ENCODE measurements at places on chromosomes 12 and 14.

GRCh38 chr12:3336606-3337311 lies 154.2 kb upstream of the PRMT8 start:
- DNase-seq = no peak

DNA sequence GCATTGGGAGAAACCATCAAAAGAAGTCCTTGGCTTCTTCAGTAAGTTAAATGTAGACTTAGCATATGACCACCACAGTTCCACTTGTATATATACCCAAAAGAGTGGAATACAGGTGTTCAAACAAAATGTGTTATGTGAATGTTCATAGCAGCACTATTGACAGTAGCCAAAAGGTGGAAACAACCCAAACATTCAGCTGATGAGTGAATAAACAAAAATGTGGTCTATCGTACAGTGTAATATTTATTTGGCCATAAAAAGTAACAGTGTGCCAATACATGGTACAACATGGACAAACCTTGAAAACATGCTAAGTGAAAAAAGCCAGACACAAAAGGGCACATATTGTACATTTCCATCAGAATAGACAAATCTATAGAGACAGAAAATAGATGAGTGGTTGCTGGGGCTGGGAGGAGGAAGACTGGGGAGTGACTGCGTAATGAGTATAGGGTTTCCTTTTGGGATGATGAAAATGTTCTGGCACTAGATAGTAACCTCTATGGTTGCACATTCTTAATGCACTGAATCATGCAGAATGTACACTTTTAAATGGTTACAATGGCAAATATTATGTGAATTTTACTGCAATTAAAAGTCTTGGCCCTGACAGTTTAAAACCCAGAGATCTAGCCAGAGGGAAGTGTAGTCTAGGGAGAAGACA lies 5.5 kb downstream of the ERP29 start:
- DNase-seq = peak; percentile 13

- no peak for DNase-seq
These were observed 48.4 kb downstream of the GCH1 start for GRCh38 chr14:54854181-54854580.

- no peak for DNase-seq
These were observed 19.4 kb downstream of the TCTN2 start for GRCh38 chr12:123690191-123690840.

GRCh38 chr14:29763342-29763858 lies 164.2 kb downstream of the PRKD1 start:
- no peak for DNase-seq

- DNase-seq = no peak
These were observed 19.6 kb downstream of the CMKLR1 start for GRCh38 chr12:108319277-108320234.

GRCh38 chr12:75961878-75962277 lies 69.7 kb downstream of the PHLDA1 start:
- DNase-seq = no peak

- no peak for DNase-seq
These were observed 52.0 kb upstream of the PPP2R5C start for GRCh38 chr14:101709533-101709881.

DNA sequence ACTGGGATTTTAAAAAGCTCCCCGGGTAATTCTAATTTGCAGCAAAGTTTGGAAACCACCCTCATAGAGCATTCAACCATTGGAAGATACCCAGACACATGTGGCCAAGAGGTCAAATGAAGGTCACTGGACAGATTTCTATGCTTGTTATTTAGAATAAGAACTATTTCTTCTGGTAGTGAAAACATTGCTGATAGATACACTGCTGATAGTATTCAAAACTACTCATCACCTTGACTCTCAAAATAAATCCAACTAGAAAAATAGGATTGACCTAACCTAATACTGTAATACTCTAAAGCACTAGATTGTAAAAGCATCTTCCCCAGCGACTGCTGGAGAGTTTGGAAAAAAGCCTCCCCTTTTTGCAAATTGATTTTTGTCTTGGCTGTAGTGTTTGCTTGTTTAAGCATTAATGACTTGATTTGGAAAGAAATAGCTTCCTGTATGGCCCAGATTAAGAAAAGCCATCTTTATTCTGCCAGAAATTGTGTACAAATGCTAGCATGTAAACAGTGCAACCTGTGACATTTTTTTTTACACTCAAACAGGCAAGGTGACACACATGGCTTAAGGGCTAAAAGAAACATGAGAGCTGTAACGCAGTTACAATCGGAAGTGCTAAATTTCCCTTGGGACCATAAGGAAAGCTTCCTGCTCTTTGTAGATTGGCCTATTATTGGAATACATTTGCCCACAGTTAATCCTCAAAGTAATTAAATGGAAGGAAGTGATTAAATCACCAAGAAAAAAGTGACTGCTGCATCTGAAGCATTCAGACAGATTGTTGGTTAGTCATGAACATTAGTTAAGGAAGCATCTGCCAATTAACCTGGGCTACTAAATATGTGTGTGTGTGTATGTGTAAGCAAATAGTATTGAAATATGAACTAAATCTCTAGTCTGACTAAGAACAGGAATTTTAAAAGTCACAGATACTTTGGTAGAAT lies 356.5 kb upstream of the ATP2B1 start:
- no peak for DNase-seq

GRCh38 chr12:21257172-21257571 lies 77.5 kb downstream of the SLCO1A2 start:
- no peak for DNase-seq

DNA sequence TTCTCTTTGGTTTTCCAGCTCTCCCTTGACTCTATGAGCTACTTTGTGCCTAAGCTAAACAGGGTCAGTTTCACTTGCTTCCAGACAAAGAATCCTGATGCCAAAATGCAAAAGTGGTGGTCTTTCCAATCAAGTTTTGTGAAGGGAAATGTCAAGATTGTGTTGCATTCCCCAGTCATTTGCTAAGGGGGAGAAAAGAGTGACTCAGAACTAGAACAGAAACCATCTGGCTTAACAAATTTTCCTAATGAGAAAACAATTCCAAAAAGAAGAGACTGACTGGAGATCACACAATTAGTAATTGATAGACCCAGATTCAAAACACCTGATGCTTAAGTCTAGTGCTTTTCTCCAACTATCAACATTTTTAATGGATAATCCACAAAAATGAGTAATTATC lies 235.1 kb upstream of the DIO2 start:
- no peak for DNase-seq

DNA sequence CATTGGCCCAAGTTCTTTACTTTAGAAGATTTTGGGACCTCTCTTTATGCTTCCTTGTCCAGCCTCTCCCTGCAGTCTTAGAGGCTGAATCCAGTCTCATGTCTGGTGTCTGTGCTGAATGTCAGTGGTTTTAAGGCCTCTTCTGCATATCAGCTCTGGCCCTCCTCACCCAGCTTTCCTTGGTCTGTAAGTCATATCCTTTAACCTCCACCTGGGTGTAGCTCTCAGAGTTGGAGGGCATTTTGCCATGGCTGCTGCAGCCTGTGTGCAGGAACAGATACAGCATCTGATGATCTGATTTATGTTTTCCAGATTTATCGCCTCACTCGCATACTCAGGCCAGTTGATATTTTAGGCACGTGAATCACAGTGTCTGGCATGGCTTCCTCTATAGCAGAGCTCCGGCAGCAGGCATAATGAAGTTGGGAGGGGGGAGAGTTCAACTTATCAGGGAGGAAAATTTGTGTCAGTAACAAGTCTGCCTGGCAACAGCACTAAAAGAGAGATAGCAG lies 335.0 kb downstream of the PCNX1 start:
- no peak for DNase-seq

GRCh38 chr14:74084277-74085046 lies at the start of the genes ALDH6A1 and LIN52:
Gene ALDH6A1 (minus strand): TSS chr14:74084453. CDS start chr14:74084394, 59 bp downstream.
Gene LIN52 (plus strand): TSS chr14:74084956. CDS start chr14:74084975, 19 bp downstream.
- peak; percentile 99 for DNase-seq

GRCh38 chr12:109020796-109021380 lies at the start of gene SVOP:
Gene SVOP (minus strand): TSS chr12:109021068. CDS start chr12:109020868, 200 bp downstream.
- peak; percentile 40 for DNase-seq

- DNase-seq = no peak
These were observed 43.0 kb downstream of the MAP1LC3B2 start for GRCh38 chr12:116601933-116602810.

- no peak for DNase-seq
These were observed 18.7 kb downstream of the XRCC3 start for GRCh38 chr14:103696466-103697071.

GRCh38 chr12:124055066-124055465 lies 82.1 kb downstream of the ZNF664 start:
- DNase-seq = no peak

- DNase-seq = no peak
These were observed 31.3 kb downstream of the SLC38A1 start for GRCh38 chr12:46237371-46238045.

DNA sequence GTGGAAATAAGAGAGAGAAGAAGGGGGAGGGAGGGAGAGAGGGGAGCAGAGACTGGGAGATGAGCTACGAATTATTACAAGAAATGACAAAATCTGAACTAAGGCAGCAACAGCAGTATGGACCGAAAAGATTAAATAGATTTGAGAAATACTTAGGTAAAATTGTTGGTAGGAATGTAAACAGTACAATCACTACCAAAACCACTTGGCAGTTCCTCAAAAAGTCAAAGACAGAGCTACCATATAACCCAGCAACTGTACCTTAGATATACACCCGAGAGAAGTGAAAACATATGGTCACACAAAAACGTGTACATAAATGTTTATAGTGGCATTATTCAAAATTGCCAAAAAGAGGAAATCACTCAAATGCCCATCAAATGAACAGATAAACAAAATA lies 14.1 kb downstream of the KRAS start:
- DNase-seq = no peak

DNA sequence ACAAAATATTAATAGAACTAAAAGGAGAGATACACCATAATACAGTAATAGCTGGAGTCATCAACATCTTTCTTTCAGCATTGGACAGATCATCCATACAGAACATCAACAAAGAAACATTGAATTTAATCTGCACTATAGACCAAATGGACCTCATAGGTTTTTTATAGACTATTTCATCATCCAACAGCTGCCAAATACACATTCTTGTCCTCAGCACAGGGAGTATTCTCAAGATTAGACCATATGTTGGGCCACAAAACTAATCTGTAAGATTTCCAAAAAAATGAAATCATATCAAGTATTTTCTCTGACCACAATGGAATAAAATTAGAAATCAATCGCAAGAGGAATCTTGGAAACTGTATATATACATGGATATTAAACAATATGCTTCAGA lies 86.9 kb downstream of the FSCB start:
- no peak for DNase-seq

DNA sequence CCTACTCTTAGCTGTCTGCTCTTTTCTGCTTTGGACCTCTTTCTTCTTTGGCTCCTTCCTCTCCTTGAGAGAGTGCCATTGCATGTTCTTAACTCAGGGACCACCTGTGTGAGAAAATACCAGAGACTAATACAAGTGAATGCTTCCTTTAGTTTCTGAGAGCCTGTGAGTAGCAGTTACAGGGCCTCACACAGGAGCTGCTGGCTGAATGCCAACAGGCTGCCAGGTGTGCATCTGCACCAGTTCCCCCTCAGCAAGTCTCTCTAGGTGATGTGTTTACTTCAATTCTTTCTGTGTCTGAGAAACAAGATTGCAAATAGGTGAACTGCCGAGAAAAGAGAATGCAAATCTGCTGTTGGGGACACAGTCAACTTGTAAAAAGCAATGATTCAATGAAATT lies 108.2 kb downstream of the STXBP6 start:
- DNase-seq = no peak

DNA sequence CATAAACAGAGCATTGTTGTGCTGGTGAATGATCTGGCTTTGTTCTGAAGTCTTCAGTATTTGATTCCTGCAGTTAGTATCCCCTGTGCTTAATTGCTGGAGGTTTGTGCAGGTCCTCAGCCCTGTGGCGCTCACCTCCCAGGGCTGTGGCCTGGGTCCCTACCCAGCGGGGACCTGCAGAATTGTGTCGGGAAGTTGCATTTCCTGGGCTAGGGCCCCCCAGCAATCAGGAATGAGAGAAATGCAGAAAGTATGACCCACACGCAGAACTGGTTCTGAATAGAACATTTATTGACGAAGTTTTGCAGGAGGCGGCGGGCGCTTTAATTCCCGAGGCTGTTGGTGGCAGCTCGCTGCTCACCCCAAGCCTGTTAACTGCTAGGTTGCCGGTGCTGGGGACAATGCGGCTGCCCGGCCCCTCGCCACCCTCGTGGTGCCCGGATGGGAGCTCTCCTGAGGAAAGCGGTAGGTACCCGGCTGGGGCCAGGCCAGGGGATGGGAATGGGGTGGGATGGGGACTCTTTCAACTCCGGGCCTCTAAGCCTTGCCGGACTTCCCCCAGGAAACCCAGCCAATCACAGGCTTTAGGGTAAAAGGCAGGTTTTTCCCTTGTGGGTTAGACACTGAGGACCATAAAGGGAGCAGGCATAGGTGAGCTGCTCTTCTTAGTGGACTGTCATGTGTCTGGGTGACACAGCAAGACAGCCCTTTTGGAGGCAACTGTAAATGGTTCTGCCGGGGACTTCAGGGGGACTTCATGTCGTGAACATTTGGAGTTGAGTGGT lies 11.6 kb downstream of the PLEKHG3 start:
- DNase-seq = no peak

- DNase-seq = no peak
These were observed 29.5 kb downstream of the CCDC198 start for GRCh38 chr14:57464008-57464730.

GRCh38 chr12:53538209-53538689 lies 31.0 kb upstream of the NPFF start:
- DNase-seq = peak; percentile 68

DNA sequence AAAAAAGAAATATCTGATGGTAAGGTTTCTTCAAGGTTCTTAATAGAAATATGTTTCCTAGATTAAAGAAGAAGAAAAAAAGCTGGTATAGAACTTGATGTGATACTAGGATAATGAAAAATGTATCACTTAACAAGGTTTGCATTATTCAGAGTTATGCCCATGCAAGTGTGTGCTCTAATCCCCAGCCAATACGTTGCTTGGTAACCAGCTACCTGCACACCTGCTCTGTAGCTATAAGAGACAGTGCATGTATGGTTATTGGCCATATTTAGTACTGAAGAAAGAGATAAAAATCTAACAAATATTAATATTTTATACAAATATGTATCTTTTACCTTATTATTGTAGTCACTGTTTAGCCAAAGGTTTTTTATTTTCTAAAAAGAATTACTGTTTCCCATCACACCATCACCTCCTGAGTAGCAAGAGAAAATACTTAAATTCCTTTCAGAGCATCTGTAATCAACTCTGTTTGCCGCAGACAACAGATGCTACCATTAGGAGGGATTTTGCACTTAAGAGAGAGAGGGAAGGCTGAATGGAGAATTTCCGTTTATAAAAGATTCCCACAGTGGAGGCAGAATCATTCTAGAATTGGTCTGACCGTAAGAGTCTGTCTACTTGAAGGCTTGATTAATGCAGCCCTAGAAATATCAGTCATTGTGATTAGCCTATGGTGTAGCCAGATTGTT lies 115.6 kb downstream of the NEDD1 start:
- no peak for DNase-seq

Data from NCI-H1930 (cell line).